AG08396 (cell line): ENCODE measurements at places on chromosomes 12 and 14.

GRCh38 chr12:131408036-131408365, 302.9 kb upstream of the SFSWAP start:
- DNase-seq = no peak

- DNase-seq = no peak
These were observed 61.2 kb downstream of the ESR2 start for GRCh38 chr14:64232944-64233343.

DNA sequence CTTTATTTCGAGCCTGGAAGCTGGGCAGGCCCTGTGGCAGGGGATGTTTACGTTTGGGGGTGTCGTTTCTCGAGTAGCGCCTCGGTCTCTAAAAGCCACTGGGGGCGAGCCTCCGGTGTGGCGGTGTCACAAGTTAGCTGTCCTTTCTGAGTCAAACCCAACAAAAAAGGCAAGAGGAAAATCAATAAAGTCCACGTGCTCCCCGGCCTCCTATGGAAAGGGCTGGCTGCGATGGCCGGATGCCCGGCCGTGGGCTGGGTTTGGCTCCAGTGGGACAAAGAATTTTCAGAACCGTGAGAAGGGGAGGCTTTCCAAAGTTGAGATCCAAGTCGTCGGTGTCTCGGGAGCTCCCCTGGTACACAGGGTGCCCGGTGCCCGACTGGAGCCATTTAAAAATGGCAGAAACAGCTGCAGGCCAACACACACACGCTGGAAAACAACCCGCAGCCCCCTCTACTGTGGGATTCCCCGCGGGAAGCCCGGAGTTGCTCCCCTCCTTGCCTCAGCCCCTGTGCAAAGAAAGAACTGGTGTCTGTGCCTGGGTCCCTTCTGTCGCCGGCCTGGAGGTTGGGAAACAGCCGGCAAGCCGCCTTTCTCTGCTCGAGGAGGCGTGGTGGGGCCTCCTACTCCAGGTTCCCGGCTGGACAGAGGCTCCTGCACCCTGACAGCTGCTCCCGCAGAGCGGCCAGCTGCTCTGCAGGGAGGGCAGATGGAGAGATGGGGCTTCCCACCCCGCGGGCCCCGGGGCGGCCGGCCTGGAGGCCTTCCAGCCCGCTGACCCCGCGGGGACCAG, 1.9 kb downstream of the BCL7A start:
- DNase-seq = peak; percentile 90

GRCh38 chr12:50556273-50556672, 51.5 kb downstream of the DIP2B start:
- no peak for DNase-seq

- DNase-seq = no peak
These were observed 42.2 kb upstream of the FAM181A start for GRCh38 chr14:93884950-93885349.

GRCh38 chr14:86933958-86934595, 1058.9 kb downstream of the GALC start:
- DNase-seq = no peak

DNA sequence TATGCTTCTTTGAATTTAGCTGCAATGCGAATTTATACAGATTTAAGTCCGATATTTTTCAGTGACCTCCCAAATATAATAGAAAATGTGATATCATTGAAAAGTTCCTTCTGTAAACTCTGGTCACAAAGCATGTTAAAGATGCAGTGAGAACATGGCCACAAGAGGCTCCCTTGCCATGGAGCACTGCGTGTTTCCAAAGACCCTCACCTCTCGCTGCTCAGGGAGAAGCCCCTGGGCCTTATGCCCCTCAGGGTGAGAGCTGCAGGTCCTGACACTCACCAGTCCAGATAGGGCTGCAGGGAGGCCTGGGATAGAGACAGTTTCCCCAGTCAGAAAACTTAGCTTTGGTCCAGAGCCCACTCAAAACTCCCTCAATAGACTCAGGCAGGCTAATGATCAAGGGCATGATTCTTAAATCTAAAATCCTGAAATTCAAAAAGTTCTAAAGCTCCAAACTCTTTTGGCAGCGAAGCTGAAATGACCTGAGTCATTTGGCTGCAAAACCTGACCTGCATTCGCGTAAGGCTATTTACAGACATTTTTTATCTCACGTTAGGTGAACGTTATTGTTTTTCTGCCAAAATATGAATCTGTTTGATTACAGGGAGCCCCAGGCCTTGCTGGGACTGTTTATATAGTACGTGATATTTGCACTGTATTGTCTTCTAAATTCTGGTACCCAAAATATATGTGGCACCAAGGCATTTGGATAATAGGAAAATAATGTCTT, 67.8 kb downstream of the CAPZA3 start:
- DNase-seq = no peak

DNA sequence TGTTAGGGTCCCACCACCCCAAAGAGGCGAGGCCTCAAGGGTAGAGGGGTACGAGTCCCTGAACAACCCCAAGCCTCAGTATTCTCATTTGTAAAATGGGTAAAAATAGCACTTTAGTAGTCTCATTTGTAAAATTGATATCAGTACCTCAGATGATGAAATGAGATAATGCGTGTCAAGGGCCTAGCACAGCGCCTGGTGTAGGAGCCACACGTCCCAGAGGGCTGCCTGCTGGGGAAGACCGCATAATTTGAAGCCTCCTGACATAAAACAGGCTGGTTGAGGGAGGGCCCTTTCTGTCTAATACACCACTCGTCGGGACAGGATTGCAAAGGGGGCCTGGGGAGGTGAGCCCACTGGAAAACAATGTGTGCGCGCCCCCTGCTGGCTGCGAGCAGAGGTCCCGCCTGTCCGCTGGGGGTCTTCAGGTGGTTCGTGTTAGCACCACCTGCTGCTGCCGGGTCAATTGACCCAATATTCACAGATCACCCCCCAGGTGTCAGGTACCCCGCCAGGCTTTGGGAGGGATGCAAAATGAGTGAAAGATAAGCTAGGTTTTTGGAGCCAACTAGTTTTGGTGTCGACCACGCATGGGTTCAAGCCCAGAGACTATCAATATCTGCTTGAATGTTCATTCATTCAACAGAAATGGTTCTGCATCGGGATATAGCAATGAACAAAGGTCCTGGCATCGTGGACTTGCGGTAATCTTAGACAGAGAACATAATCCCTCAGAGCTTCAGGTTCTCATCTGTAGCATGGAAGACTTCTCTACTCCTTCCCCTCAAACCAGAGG, 24.7 kb upstream of the IRF2BPL start:
- peak; percentile 54 for DNase-seq

GRCh38 chr14:68627868-68628604, 164.8 kb downstream of the ZFP36L1 start:
- no peak for DNase-seq

- no peak for DNase-seq
These were observed 229.8 kb downstream of the ALX1 start for GRCh38 chr12:85509857-85510256.

GRCh38 chr14:60189923-60190840, 25.0 kb upstream of the DHRS7 start:
- DNase-seq = no peak

DNA sequence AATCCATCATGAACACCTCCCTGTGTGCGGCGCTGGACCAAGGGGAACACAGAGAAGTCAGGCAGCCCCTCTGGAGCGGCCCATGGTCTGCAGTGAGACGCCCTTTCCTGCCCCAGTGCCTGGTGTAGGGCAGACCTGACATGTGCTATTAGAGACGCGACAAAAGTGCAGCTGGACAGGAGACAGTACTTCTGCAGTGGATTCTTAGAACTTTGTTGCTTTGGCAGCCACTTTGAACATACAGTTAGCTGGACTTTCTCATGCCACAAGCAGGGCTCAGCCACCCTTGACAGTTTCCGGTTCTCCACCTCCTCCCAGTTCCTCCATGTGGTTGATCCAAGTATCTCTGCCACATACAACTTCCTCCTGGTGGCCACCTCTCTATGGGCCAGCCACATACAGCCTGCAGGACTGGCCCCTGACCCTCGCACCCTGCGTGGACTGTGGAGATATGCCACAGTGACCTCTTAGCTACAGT, 45.9 kb downstream of the LGMN start:
- DNase-seq = no peak

DNA sequence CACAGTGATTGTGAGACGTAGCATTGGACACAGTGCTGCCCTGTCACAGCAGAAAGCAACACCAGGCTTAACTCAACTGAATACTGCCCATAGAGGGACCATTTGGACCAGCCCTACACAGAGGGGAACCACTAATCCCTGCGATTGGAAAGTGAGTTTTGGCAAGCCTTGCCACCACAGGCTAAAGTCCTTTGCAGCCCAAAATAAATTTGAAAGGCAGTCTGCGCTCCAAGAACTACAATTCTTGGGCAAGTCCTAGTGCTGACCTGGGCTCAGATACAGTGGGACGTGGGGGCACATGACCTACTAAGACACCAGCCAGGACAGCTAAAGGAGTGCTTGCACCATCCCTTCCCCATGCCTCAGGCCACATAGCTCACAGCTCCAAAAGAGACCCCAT, 331.4 kb upstream of the GARIN2 start:
- no peak for DNase-seq

DNA sequence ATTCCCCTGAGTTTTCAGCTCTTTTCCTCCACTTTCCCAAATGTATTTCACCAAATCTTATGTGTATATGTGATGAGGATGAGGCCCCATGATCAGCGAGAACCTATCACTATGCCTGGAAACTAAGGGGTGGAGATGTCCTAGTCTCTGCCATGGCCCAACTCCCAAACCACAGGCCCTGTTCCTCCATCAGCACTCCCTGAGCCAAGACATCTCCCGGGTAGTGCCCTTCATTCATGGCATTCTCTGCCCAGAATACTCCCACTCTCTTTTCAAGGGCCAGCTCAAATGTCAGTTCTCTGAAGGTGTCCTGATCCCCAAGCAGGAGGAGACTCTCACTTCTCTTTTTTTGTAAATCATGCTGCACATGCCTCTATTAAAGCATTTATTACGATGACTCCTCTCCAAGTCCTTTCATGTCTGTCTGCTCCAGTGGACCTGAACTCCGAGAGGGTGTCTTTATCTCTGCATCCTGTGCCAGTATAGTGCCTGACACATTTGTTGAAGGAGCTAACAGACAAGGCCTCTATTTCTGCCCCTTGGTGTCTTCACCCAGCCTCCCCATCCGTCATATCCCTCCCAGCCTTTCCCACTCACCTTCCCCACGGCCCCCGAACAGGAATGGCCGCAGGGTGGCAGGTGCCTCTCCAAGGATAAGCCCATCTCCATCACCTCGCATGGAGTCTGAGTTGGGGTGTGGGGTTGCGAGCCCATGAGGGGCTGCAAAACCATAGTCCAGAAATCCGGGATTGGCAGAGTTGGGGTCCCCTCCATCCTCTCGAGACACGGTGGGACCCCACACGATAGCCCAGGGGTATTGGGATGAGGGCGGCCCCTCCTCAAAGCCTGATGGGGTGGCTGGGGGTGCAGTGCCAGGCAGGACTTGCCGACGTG, 3.7 kb downstream of the PIANP start:
- no peak for DNase-seq

DNA sequence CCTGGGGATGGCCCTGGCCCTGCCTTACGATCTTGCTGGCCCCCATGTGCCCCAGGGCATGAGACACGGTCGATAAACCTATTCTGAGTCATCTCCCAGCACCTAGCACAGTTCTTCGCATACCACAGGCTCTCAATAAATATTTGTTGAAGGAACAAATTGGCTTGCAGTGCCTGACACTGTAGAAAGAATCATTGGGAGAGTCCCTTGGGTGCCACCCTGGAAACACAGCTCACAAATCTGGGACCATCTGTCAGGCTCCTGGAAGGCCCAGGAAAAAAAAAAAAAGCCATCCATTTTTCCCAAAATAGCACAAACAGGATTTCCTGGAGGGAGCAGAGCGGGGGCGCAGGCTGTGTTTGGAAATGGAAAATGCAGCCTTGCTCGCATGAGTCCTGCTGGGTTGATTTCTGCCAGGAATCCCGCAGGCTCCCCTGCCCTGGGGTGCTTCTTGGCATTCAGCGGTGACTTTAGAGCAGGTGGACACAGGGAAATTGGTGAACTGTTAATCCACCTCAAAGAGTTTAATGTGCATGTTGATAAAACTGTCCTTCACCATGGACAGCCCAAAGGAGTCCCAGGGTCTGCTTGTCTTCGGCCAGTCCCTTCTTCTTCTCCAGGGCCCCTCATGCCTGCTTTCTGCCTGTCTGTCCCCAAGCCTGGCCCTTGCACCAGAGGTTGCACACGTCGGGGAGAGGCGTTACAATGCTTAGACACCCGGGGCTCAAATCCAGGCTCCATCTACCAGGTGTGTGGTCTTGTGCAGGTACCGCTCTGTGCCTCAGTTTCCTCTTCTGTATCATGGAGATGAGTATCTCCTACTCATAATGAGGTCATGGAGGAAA, 106.1 kb upstream of the RFLNA start:
- DNase-seq = no peak

- peak; percentile 19 for DNase-seq
These were observed 204.3 kb downstream of the ESR2 start for GRCh38 chr14:64089920-64090319.

DNA sequence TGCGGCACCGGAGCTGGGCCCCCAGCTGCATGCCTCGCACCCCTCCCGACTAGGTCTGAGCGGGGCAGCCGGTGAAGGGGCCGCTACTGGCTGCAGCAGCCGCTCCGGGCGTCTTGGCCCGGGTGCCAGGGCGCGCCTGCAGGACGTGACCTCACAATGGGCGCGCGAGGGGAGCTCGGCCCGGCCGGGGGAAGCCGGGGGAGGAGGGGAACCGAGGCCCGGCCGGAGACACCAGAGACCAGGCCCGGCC, 353 bp downstream of the BAG5 start:
- DNase-seq = peak; percentile 70

DNA sequence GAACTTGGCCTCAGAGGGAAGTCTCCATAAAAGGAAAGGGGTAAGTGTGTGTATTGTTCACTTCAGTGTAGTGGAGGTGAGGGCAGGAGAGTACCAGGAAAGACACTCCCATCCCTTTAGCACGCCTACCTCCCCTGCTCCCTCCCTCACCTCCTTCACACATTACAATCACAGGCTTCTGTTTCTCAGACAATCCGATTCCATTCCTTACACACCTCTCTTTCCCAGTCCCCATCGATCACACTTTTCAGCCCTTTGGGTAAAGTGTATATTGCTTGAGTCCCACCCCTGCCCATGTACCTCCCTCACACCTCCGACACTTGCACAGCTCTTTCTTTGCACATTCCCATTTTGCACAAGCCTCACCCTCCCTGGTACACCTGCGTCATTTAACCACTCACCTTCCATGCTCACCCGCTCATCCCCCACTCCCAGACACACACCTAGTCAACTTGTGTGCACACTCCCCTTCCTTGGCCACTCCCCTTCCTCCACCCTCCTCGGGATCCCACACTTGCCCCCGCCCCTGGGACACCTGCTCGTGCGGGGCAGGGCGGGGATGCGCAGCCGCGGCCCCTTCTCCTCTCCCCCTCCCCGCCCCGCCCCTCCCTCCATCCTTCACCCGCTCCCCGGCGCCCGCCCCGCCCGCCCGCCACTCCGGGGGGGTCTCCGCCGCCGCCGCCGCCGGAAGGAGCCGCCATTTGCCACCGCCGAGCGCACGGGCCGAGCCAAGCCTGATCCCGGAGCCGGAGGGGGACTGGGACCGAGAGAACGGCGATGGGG, at the start of gene MARCHF9:
TSS of gene MARCHF9 (plus strand) at position 693 of the 783 bp plus-strand sequence. CDS start 426 bp downstream, outside the sequence.
- no peak for DNase-seq

GRCh38 chr12:39357041-39357440, 85.9 kb downstream of the KIF21A start:
- DNase-seq = no peak

- DNase-seq = no peak
These were observed 4.8 kb downstream of the RNU4-2 start for GRCh38 chr12:120286768-120287490.
